ENCODE measurements at places on chromosomes 16 and 17.

- no peak for DNase-seq
Measured at GRCh38 chr17:181245-182049, at the start of gene DOC2B. DOC2B (minus strand) TSS chr17:181650; CDS start chr17:181479, 171 bp downstream.

DNA sequence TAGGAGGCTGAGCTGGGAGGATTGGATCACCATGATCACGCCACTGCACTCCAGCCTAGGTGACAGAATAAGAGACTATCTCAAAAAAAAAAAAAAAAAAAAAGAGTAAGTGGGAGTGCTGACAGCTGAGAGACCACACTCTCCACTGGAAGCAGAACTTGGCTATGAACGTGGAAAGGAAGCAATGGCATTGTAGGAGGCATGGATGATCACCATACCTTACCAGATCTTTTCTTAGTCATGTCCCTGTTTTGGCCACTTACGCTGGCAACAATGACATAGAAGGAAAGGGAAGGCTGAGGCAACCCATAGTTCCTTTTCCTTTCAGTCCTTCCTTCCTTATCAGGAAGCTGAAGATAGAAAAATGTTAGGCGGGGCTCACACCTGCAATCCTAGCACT, 3.7 kb upstream of the ATP1B2 start:
- DNase-seq = no peak

DNA sequence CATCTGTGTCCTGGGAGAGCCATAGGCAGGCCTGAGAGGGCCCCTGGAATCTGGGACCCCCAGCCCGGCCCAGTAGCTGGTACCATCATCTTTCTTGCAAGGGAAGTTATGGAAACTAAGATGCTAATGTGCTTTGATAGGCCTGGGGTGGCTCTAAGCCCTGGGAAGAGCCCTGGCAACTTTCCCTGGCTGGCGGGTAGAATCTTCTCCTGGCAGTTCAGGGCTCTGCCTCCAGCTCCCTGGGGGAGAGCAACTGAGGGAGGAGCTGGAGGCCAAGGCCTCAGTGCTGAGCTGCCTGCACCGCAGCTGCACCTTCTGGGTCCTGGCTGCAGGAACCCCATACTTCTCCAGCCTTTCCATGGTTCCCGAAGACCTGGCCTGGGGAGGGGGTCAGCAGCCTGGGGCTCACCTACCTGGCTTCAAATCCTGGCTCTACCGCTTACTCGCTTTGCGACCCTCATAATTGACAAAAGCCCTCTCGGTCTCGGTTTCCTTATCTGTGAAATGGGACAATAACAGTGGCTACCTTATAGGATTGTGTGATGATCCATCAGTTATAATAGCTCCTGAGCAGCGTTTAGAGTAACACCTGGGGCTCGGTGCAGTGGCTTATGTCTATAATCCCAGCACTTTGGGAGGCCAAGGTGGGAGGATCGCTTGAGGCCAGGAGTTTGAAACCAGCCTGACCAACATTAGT, 333.7 kb downstream of the SEC14L1 start:
- DNase-seq = no peak

DNA sequence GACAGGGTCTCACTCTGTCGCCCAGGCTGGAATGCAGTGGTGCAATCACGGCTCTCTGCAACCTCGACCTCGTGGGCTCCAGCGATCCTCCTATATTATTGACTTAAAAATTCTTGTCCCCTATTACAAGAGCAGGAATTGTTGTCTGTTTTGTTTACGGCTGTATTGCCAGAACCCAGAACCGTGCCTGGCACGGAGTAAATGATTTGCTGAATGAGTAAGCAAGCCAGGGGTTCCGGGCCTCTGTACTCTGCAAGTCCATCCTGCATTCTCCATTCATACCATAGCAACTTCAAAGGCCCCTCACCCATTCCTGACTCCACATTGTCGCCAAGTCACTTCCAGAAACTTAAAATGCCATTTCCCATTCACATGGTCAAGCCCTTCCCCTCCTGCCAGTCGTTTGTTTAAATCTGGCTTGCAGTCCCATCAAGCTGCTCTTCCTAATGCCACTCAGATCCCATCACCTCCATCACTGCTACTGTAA, 6.9 kb downstream of the ADCY9 start:
- DNase-seq = no peak

- DNase-seq = no peak
Measured at GRCh38 chr16:24534620-24535019, 4.7 kb upstream of the RBBP6 start.

DNA sequence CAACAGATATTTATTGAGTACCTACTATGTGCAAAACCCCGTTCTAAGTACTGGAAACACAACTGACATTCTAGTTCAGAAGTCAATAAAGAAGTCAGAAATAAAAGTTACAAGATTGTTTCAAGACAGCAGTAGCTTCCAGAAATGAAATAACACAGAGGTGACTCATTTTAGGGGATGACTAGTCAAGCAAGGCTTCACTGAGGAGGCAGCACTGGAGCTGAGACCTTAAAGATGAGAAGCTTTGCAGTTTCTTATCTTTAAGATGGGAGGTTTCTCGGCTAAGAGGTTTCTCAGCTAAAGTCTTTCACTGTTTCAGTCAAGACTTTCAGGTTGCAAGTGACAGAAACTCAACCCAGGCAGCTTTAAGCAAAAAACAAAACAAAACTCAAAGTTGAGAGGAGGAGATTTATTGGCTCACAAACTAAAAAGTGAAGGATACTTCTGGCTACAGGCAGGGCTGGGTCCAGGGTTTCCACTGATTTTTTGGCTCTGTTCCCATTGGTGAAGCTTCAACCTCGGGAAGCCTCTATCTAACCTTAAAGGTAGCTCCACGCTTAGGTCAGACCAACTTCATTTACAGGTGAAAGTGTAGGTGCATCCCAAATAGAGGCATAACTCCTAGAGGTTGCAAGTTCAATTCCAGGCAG, 7.4 kb upstream of the MMP2 start:
- DNase-seq = no peak

DNA sequence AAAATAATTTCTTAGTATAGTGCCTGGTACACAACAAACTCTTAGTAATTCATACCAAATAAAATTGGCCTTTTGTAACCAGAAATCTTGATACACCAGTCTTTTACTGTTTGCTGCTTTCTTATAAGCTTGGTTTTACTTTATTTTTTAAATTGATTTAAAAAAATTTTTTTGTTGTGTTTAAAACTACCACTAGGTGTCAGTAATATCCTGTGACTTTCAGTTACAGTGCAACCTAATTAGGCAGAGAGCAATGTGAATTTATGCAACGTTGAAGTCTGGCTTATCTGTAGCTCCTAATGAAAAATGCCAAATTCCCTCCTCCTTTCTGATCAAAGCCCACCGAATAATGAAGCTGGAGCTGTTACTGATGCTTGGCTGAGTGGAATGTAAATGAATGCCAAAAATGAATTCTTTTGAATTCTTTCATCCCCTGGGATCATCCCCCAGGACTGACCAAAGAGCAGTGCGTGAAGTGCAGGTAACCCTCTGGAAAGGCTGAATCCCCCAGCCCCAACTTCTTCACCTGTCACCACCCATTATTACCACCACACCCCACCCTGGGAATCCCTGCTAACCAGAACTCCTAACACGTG, 3.8 kb downstream of the ERCC4 start:
- DNase-seq = no peak

DNA sequence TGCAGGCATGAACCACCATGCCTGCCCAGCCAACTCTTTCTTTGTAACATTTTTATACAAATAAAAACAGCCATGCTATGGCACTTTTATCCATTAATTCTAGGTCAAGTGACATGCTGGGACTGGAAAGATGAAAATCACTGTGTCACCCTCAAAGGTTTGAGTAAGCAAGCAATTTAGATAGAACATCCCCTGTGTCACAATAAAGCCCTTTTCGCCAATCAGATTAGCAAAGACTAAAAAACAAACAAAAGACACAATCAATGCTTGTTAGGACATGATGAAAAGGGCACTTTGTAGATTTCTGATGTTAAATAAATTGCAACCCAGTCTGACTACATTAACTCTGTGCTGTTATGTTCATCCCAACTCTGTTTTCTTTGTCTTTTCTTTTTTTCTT, 26.4 kb downstream of the CHP2 start:
- DNase-seq = no peak

- DNase-seq = no peak
Measured at GRCh38 chr17:7740481-7741001, 23.0 kb downstream of the DNAH2 start.

DNA sequence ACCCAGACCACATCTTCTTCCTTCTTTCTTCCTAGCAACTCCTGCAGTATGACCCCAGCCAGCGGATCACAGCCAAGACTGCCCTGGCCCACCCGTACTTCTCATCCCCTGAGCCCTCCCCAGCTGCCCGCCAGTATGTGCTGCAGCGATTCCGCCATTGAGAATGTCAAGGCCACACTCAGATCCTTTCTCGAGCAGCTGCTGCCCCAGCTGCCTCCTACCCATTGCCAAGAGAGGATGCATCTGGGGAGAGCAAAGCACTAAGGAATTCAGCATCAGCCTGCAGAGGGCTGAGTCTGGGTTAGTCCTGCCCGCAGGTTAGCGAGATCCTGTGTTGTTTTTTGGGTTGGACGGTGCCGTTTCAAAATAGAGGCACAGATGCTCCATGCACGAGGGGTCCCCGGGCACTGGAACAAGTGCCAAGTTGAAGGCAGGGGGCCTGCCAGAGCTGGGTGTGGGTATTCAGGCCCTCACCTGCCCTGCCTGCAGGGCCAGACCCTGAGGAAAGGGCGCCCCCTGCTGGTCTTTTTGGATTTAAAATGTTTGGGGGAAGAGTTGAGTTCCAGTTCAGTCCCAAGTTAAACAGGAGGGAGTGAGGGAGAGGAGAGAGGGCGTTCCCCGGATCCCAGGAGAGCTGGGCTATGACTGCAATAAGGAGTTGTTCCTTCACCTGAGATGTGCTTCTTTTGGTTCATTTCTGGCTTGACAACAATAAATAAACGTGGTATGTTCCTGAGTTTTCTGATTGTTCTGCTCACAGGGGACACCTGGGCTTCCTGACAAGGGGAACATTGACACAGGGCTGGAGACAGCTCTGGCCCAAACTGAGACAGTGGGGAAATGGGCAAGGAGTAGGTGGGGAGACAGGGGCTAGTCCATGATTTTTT, 4.9 kb downstream of the CDK3 start:
- DNase-seq = peak; percentile 70

DNA sequence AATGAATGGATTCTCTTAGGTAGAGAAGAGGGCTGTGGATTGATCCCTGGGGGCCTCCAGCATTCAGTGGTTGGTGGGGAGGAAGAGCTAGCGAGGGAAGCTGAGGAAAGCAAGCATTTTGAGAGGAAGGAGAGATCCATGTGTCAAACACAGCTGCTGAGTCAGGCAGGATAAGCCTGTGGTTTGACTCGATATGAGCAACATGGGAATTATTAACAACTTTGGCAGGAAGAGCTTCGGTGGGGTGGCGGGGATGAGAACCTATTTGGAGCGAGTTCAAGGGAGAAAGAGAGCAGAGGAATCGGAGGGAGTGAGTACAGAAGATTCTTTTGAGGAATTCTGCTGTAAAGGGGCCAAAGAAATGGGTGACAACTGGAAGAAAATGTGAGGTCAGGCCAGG, 59.5 kb upstream of the CDC42EP4 start:
- DNase-seq = no peak

- peak; percentile 81 for DNase-seq
Measured at GRCh38 chr17:64505340-64506200, 519 bp downstream of the DDX5 start.

GRCh38 chr17:80000981-80001775, 34.5 kb downstream of the TBC1D16 start:
- DNase-seq = no peak

GRCh38 chr17:36506249-36506826, 19.9 kb downstream of the ZNHIT3 start:
- no peak for DNase-seq

DNA sequence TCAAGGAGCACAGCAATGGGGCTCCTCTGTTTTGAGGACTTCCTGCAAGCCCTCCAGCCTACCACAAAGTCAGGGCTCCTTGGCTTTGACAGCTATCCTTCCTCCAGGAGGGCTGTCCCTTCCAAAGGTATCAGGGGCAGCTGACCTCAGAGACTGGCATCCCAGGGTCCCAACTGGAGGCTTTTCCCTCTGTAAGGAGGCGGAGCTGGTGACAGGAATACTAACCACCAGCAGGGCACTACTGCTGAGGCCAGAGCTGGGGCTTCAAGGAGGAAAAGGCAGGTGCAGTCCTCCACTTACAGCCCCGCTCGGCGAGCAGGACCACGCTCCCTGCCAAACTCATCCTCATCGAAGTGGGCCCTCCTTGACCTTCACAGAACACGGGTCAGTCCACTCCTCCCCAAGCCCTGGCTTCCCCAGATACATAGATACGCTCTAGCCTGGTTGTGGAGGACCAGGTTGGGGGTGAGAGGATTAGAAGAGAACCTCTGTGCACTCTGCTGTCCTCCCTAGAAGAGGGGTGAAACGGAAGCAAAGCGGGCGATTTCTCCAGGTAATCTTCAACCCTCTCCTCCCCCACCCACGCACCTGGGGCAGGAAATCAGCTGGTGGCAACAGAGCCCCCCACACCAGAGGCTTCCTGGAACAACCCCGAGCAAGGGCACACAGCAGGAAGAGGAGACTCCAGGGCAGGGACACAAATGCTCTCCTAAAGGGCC, 20.5 kb downstream of the ST3GAL2 start:
- DNase-seq = no peak

DNA sequence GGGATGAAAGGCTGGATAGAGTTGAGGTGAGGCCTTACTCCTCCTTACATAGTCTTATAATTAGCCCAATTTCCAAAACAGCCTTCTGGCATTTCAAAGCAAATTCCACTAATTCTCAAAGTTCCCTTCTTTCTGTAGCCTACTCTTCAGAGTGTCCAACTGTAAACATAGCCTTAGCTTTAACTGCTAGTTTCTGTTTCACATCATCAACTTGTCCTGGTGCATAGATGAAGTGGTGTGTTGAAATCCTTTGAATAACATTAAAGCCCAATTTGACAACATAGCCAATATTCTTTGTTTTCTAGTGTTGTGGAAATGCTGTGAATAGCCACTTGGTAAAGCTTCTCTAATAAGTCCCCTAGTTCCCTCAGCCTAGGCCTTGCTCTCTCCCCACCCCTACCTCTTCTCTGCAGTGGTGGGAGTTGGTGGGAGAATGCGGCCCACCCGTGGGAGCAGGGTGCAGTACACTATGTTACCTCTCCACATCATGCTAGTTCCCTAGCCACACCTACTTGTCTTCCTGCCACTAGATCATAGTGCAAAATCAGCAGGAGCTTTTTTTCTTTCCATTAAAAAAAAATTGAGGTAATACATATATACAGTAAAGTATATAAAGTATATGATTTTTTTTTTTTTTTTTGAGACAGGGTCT, 127.0 kb upstream of the HAS3 start:
- DNase-seq = no peak

- no peak for DNase-seq
Measured at GRCh38 chr16:21001262-21001661, 100.7 kb downstream of the LYRM1 start.

- DNase-seq = no peak
Measured at GRCh38 chr16:86011532-86011931, 112.6 kb downstream of the IRF8 start.
